ENCODE measurements at places on chromosomes 16 and 17.

GRCh38 chr17:21140911-21141310 lies 14.1 kb downstream of the DHRS7B start:
- no peak for DNase-seq

GRCh38 chr16:22888791-22889190 lies 74.8 kb downstream of the HS3ST2 start:
- no peak for DNase-seq

DNA sequence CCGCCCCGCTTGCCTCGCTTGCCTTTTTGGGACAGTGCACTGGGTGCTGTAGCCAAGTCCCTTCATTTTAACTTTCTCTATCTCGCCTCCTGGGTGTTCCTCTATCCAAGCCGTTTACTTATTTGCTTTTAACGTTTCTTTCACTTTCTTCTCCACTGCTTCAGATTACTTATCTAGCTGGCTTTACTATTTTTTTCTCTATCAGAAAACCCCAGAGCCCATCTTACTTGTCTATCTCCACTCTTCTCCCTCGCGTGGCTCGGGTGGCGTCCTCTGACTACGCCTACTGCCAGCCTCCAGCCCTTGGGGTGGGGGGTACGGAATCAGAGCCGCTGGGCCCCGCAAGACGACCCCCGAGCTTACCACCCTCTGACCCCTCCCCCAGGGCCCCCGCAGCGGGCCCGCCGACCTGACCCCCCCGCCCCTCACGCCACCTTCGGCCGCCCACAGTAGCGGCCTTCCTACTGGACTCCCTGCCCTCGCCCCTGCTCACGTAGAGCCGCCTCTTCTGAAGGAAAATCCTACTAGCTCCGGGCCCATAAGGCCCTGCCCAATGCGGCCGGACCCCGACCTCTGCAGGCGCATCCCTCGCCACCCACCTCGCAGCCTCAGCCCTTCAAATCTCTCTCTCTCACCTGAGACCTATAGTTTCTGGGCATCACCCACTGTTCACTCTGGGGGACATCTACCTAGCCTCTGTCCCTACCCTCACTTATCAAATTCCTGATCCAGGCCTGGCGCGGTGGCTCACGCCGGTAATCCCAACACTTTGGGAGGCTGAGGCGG lies 1.0 kb upstream of the SLC12A4 start:
- DNase-seq, result no peak

GRCh38 chr17:48601539-48602425 lies 3.0 kb downstream of the HOXB6 start:
- no peak for DNase-seq

- no peak for DNase-seq
Measured at GRCh38 chr16:74466872-74467271, 45.6 kb upstream of the CLEC18B start.

GRCh38 chr16:68539711-68540239 lies 684 bp downstream of the ZFP90 start:
- DNase-seq, result no peak

- no peak for DNase-seq
Measured at GRCh38 chr16:50519001-50519400, 29.2 kb upstream of the NKD1 start.

DNA sequence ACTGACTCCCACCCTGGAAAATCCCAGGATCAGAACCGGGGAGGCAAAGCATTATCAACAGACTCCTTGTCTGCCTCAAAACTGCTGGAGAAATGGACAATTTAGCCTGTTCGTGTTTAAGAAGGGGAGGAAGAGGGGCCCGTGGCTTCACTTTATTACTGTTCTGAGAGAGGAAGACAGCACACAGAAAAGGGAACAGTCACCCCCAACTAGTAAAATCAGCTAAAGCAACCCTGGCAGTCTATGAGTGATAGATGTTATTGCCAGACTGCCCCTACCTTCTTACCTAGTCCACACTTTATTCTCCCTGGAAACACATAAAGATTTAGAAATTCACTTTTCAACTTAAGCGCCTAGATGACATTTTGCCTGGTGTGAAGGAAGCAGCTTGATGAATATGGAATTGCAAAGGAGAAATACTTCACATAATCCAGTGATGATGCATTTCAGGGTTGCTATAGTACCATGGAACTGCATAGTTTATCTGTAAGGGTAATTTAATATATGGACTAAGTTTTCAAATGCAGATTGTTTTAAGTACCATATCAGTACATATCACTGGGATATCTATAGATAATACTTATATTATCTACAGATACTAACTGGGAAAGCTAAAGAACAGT lies 36.9 kb upstream of the TRAP1 start:
- DNase-seq, result no peak

DNA sequence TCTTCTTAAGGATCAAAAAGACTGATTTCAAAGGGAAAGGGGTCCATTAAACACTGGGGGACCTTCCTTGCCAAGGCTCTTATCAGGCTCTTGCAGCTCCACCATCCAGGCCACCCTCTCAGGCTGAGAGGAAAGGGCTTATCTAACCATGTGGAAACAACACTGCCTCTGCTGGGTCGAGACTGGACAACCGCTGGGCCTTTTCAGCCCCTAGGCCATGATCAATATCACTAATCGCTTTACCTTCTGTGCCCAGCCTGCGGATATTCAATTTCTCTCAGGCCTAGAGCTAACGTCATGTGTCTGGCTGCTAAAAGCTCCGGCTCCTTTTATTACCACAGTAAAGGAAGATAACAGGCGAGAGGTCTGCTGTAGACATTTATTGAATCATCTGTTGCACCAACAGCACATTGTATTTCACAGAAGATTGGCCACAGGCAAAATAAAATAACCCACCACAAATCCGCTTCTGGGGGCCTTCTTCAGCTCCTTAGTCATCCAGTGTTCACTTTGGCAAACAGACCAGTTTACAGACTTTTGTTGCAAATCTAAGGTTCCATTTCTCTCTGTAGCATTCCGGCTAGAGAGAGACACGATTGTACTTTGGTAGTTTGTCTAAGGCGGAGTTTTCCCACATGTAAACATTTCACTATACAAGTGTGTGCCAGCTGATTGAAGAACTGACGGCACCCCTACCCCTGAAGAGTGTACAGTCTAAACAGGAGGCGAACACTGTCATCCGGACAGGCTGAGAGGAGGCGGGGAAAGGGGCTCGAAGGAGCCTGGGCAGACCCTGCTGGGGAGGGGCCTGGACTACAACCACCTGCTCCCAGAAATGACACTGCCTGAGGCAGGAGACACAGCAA lies 13.9 kb downstream of the CYB561 start:
- DNase-seq, result no peak

DNA sequence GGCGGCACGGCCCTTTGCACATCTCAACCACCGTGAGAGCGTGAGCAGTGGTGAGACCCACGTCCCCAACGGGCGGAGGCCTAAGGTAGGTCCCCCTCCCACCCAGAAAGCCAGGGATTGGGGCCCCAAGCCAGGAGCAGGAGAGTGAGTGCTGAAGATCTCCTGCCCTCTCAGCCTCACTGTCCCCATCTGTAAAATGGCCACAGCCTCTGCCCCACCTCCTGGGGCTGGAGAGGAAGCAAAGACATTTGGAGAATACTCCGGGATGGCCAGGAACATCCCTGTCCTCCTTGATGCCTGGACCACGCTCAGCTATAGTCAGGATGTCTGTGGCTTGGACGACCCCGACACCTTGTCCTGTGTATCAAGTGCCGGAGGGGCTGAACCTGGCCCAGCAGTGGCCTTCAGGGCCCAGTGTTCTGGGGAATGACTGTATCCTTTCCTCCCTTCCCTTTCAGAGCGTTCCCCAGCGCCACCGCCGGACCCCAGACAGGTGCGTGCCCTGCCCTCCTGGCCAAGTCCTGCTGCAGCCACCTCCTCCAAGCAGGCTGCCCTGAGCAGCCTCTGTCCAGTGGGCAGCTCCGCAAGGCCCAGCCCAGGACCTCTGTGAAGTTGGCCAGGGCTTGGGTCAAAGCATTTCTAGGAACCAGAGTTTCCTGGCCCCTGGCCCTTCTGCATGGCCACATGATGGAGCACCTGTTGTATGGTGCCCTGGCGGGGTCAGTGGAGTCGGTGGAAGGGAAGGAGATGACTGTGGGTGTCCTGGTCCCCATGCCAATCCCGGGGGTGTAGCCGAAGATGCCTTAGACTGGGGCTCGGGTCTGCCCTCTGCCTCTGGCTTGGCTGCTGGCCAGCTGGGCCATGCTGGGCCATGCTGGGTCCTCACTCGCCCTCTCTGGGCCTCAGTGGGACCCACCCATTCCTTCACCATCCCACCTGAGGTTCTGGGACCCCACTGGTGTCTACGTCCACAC lies 38.4 kb downstream of the ADCY7 start:
- no peak for DNase-seq

GRCh38 chr16:9826656-9827055 lies 355.6 kb downstream of the GRIN2A start:
- no peak for DNase-seq

DNA sequence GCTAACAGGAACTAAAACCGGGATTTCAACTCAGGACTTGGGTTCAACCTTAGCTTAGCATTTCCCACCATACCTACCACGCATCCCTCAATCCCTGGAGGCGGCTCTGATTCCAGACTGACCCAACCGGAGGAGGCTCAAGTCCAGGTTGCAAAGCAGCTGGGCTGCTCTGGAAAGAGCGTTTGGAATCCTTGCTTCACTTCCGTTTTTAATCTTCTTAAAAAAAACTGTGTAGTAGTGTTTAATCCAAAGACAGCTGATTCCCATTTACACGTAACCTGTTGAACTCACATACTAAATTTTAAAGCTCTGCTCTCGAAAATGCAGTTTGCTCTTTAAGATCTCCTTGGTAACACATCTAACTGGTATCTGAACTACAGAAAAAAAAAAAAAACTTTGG lies 50.0 kb downstream of the NXN start:
- DNase-seq, result no peak

DNA sequence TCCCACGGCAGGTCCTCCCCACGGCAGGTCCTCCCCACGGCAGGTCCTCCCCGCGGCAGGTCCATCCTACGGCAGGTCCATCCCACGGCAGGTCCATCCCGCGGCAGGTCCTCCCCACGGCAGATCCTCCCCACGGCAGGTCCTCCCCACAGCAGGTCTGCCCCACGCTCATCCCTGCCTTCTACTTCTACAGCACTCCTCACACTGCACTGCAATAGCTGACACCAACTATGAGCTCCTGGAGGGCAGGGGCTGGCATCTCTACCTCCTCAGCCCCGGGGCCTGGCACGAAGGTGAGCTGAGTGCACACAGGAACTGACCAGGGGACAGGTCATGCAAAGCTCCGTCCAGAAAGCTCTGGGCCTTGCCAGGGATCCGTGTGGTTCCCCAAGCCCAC lies 45.3 kb downstream of the RPH3AL start:
- no peak for DNase-seq

- no peak for DNase-seq
Measured at GRCh38 chr17:41415833-41416335, 8.5 kb downstream of the KRT37 start.

DNA sequence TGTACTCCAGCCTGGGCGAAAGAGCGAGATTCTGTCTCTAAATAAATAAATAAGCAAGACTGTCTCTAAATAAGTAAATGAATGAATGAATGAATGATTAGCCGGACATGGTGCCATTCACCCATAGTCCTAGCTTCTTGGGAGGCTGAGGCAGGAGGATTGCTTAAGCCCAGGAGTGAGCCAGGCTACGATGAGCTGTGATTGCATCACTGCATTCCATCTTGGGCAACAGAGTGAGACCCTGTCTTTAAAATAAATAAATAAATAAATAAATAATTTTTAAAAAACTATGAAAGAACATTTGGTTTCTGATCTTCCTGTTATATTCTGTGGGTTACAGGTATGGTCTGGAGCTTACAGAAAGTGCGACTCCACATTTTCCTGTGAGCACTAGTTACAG lies 65.0 kb downstream of the C17orf58 start:
- DNase-seq, result no peak

- no peak for DNase-seq
Measured at GRCh38 chr17:32496395-32497073, 9.7 kb downstream of the CDK5R1 start.

- DNase-seq, result no peak
Measured at GRCh38 chr16:53084141-53084541, 29.4 kb downstream of the CHD9 start.

DNA sequence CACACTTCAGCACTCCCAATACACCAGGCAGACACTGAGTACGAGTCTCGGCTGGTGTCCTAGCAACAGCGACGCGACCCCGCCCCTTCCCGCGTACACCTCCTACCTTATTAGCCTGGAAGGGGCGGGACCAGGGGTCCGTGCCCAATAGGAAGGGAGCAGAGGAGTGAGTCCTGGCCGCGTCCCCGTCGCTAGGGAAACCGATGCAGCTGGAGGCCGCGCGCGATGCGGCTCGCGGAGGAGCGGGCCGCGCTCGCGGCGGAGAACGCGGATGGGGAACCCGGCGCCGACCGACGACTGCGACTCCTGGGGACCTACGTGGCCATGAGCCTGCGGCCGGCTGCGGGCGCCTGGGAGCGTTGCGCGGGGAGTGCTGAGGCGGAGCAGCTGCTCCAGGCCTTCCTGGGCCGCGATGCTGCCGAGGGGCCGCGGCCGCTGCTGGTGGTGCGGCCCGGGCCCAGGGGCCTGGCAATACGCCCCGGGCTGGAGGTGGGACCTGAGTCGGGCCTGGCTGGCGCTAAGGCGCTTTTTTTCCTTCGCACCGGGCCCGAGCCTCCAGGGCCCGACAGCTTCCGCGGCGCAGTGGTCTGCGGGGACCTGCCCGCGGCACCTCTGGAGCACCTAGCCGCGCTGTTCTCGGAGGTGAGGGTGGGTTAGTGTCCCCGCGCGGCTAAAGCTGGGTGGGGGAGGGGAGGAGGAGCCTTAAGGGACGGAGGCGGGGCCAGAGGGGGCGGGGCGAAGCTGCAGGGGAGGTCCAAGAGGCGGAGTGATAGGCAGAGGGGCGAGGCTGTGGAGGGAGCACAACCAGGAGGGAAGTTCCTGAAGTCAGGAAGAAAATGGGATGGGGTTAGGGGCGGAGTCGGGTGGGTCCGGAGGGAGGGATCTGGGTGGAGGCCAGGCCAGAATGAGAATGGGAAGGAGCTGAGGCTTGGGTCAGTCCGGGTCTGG lies at the start of gene DNAH9:
DNAH9 (plus strand) TSS at position 197 of the 948 bp plus-strand sequence; CDS start at position 226, 29 bp downstream.
- DNase-seq, result peak; percentile 95

DNA sequence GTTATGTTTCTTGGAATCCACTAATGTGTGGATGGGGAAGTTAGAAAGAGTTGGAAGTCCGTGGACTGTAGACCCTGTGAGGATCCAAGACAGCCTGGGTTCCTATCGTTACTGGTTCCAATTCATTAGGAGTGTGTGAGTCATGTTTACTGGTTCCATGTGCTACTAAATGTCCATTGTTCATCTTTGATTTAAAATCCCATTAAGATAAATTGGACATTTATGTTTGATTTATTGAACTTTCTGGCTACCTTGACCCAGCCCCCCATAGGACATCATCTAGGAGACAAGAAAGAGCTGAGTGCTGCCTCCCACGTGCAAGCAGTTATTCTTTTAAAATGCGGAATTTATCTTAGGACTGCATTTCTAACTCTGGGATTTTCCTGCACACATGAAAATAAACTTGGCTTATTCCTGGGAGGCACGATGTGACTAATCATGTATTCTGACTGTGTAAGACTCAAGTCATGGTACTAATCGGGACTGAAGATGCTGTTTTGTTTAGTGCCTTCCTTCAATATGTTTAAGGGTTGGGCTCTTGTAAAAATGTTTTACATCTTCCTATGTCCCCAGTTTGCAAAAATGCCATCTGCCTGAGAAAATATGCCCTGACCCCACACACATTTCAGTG lies 53.4 kb downstream of the RGS9 start:
- DNase-seq, result no peak

GRCh38 chr17:29177871-29178749 lies 2.1 kb downstream of the MYO18A start:
- DNase-seq, result no peak
